CD4-positive, alpha-beta T cell treated with Interleukin-1 beta for 1 hour (primary cell): ENCODE measurements at places on chromosomes 13 and 19.
A peak's percentile ranks its signal among the peaks of the same experiment; 100 is the strongest.

DNA sequence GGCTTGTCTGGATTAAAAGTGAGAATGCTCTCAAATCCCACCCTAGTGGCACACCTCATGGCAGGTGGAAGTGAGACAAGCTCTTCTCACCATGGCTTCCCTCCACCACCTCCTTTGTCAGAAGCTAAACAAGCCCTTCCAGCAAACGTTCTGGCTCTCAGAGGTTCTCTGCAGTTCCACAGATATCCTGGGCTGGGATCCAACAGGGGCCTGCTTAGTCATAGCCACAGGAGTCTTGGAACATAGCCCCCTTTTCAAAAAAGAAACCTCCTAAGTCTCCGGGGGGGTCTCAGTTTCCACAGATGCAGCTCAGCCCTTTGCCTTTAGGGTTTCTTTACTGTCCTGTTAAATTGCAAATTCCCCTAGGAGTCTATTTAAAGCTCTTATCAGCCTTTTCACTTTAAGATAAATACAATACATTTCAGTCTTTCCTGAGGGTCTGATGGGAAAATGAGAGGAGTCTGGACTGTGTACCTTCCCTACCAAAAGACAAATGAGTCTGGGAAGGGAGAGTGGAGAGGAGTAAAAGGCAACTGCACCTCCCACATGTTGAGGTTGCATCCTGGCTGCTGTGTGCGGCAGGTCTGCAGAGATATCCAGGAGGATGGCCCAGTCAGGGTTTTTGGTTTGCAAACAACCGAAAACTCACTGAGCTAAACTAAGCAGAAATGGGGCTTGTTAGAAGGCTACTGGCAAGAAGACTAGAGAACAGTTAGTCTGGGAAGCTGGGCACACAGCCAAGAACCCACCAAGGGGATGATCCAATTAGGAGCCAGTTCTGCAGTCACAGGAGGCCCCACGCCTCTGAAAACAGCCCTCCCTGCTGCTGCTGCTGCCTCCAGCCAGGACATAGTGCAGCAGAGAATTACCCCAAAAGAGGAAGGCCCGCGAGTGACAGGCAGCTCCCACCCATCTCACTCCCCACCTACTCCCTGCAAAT is 41.4 kb upstream of the SERP2 start:
- no peak for DNase-seq

GRCh38 chr19:35346193-35347052 is 1.3 kb upstream of the FFAR1 start:
- peak; percentile 82 for DNase-seq

GRCh38 chr13:21120191-21120590 is 56.2 kb downstream of the SKA3 start:
- DNase-seq = no peak

- no peak for DNase-seq
Observed at GRCh38 chr19:55440411-55441105, 2.5 kb downstream of the SHISA7 start.

DNA sequence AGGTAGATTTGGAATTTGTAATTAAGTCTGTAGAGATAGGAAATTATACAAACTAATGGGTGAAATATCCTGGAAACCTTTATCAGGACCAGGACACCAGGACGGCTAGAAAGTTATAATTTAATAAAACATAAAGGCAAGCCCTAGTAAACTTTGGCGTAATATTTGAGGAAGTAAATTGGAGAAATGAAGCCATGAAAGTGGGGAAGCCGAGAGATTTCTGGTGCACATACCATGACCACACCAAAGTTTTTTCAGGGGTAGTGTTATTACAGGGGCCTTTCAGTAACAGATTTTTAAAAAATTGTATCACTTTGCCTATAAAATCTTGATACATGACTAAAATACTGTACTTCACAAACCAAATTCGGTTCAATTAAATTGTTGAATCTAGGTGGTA is 54.7 kb upstream of the URAD start:
- no peak for DNase-seq

DNA sequence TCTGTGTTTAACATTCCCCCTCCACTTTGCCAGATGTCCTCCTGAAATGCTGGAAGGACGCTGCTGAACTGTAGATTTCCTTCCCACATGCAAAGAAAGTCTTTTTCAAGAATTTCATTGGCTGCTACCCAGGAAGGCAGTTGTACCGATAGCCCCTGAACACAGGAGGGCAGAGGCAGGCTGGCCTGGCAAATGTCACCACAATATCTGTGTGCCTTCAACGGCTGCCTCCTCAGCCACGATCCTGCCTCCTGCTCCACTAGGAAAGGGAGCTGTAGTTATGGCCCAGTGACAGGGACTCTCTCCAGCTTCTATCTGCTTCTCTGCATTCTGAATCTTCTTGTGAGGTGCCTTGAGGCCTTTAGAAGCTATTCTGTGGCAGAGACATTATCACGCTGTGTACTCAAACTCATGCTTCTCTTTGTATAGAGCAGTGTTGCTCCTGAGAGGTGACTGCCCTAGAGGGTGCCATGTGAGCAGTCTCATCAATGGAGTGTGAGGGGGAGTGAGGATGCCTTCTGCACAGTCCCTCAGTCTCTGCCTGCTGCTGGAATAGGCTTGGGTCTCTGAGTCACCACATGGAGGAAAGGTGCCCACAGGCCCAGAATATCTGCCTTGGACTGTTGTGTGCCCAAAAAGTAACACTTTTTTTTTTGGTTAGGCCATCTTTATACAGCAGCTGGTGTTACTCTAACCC is 279.8 kb downstream of the DNAJC15 start:
- DNase-seq = no peak

DNA sequence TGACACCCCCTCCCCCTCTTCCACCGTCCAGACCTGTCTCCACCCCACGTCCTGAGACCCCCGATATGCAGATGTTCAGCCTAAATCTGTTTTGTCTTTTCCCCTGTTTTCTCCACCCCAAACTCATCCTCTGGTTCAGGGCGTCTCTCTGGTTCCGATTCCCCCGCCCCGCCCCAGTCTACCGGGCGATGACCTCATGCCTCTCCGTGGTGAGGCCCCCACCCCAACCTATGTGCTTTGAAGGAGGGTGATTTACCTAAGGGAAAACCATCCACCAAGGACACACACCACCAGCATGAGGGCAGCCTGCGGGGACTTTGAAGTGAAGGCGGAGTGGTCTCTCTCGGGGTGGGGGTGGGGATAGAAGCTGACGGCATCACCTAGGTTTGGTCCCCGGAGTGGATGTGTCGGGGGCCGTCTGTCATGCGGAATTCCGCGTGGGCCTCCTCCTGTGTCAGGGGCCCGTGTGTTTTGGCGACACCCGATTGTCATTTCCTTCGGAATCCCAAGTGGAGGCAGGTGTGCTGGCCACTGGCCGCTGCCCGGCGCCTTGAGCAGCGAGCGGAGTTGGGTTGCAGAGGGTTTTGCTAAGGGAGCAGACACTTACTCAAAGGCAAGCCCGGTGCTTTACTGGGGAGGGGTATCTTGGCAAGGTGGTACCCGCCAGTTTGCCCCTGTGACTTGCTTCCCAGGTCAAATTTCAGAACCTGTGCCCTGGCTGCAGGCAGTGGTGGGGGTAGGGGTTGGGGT is 1.4 kb downstream of the FZR1 start:
- DNase-seq = peak; percentile 60

GRCh38 chr13:79389026-79389425 is 17.0 kb downstream of the RBM26 start:
- no peak for DNase-seq

DNA sequence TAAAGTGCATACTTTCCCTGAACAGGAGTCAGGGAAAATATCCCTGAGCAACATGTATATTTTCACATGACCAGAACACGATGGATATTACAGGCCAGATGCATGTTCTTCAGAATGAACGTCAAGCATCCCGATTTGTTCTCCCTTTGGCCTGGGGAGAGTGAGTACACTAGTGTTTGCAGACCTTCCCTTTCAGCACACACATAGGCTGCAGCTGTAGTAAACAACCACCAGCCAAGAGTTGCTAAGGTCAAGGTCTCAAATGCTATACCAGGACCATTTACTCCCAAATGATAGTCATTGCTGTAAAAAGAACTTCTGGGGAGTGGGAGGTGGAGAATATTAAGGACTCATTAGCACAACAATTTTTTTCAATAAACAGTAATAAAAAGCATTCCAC is 3.0 kb downstream of the KLF12 start:
- no peak for DNase-seq

GRCh38 chr19:1213391-1214286 is 8.1 kb downstream of the STK11 start:
- DNase-seq = peak; percentile 74

DNA sequence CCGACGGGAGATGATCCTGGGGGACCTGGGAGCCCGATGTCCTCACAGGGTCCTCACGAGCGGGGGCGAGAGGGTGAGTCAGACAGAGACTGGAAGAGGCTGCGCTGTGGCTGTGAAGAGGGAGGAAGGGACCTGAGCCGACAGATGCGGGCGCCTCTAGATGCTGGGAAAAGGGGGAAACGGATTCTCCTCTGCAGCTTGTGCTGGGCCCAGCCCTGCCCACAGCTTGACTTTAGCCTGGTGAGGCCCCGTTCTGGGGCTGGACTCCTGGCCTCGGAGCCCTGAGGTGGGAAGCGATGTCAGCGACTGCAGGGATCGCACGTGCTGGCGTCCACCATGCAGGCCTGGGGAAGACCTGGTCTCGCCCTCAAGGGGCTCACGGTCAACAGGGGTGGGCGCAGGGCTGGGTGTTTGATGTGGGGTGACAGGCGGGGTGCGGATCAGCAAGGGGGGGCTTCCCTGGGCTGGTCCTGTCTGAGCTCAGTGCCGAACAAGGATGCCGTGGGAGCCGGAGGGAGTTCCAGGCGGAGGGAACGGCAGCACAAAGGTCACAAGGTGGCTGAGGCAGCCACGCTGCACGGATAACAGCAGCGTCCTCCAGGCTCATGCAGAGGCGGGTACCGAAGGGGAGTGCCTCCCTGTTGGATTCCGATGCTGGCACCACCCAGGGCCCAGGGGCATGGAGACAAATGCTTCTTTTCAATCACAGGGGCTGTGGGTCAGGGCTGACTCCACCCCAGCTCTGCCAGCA is 31.8 kb downstream of the PIP5K1C start:
- DNase-seq = no peak

- no peak for DNase-seq
Observed at GRCh38 chr19:35177377-35178274, 23.1 kb downstream of the FXYD5 start.

- no peak for DNase-seq
Observed at GRCh38 chr19:51121257-51121656, 3.4 kb upstream of the SIGLEC9 start.

DNA sequence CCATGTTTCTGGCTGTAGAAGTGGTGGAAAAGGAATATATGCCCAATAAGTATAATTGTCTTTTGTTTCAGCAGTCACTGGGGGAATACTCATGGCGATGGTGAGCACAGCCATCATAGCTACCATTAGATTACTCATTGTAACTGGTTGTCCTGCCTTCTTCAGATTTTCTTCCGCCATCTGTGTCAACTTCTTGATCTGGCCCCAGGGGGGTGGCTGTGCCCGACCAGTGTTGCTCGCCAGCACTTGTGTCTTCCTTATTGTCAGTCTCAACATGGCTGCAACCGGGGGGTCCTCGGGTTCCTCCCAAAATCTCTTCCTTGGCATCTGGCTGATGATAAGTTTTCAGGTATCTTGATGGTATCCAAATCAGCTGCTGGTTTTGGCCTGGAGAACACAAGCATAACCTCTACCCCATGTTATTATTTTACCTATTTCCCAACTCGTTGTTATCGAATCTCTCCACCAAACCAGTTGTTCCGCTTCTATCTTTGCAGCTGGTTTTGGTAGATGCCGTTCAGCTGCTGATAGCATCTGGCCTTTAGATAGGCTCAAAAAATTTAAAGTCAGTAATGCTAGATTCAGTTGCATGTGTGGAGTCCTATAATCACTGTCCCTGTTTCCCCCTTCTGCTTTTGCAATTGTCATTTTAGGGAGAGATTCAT is 23.0 kb upstream of the IL17D start:
- DNase-seq = no peak

GRCh38 chr13:26836626-26837025 is 76.0 kb upstream of the GPR12 start:
- no peak for DNase-seq

DNA sequence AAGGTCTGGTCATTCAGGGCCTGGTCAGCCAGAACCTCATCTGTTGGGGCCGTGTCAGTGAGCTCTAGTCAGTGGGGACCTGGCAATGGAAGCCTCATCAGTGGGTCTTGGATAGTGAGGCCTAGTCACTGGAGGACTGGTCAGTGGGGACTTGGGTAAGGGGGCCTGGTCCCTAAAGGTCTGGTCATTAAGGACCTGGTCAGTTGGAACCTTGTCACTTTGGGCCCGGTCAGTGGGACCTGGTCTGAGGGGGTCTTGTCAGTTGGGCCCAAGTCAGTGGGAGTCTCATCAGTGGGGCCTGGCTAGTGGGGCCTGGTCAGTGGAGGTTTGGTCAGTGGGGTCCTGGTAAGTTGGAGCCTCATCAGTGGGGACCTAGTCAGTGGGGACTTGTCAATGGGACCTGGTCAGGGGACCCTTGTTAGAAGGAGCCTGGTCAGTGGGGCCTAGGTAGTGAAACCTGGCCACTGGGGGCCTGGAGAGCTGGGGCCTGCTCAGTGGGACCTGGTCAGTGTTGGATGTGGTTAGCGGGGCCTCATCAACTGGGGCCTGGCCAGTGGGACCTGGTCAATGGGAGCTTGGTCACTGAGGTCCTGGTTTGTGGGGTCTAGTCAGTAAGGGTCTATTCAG is 43.7 kb upstream of the TPM4 start:
- no peak for DNase-seq

- DNase-seq = no peak
Observed at GRCh38 chr13:27053902-27054595, 117.6 kb downstream of the USP12 start.

DNA sequence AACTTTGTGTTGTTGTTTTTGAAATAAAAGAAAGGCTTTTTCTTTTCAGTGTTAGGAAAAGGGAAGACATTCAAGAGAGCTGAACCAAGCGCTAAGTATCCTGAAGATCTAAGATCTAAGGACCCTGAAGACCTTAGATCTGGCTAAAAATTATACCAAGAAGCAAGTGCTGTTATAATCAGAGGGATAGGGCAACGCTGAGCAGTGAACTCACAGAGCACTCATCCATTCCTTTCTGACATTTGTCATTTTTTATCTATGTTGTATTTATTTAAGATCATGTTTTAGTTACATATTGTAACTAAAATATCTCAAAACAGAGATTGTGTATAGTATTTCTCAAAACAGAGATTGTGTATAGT is 60.5 kb upstream of the FAM216B start:
- DNase-seq = no peak

DNA sequence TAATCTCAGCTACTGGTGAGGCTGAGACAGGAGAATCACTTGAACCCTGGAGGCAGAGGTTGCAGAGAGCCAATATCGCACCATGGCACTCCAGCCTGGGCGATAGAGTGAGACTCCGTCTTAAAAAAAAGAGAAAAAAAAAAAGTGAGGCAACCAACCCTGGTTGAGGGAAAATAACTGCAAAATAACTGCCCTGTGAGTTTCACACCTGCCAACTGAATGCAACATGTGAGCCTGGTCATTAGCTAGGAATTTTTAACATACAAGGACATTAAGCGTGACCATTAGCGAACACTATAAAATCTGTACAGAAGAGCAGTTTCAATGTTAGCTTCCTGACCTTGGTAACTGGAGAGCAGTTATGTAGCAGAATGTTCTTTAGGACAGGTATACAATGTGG is 2.4 kb upstream of the CCNP start:
- DNase-seq = no peak

- DNase-seq = no peak
Observed at GRCh38 chr13:46559272-46559805, 6.4 kb downstream of the LRCH1 start.

GRCh38 chr13:34124666-34125306 is 306.8 kb downstream of the RFC3 start:
- no peak for DNase-seq

GRCh38 chr19:47490847-47491246 is 6.8 kb upstream of the KPTN start:
- no peak for DNase-seq

GRCh38 chr13:46343279-46343994 is 43.6 kb downstream of the RUBCNL start:
- no peak for DNase-seq
